GM12891 (cell line): ENCODE measurements at places on chromosomes 6 and 20.

- no peak for DNase-seq
Observed at GRCh38 chr20:47272893-47273590, 83.5 kb downstream of the ZMYND8 start.

DNA sequence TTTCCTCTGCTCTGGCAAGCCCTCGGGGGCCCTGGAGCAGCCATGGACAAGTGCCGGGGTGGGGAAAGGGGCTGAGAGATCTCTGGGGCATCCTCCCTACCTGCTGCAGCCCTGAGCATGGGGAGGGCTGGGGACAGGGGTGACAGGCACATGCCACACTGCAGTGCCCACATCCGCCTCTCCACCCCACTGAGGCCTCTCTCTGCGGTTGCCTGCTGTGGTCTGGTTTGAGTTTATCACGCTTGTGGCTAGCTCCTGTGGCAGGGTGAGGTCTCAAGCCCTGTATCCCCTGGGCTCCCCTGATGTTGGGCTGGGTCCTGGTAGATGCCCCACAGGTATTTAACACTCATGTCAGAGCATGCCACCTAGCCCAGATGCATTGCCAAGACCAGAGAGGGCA, 52.9 kb upstream of the MLN start:
- DNase-seq = no peak

DNA sequence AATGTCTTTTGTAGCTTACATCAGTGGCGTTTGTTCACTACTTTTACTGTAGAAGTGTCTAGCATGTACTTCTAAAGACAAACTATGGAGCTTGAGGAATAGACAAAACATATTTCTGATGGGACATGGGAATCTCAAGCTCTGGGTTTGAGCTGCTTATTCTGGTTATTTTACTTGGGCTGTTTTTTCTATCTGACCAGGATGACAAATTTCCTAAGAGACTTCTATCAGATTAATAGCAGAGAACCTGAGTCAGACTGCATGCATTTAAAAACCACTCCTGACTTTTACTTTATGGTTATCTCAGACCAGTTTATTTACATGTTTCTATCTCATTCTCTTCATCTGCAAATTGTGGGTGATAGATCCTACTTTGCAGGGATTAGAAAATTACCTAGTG, 1282.3 kb upstream of the GJE1 start:
- DNase-seq = no peak

- peak; percentile 34 for DNase-seq
Observed at GRCh38 chr20:54103067-54103761, 32.8 kb upstream of the BCAS1 start.

DNA sequence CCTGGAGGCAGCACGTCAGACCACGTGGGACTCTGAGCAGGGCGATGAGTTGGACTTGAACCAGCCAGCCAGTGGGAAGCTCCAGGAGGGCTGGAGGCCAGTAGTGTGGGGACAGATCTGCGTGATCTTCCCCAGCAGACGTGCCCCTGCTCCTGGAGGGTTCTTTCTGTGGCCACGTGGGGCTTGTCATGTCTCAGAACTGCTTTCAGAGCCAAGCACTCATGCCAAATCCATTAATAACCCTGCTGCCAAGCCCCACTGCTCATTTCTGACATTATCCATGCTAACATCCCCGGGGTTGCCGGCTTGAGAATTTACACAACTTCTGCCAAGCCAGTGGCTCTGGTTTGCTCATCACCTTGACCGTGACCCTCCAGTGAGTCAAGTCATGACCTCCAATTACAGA, 38.3 kb downstream of the SIRPA start:
- no peak for DNase-seq

- no peak for DNase-seq
Observed at GRCh38 chr6:168794491-168794890, 353.5 kb downstream of the SMOC2 start.

DNA sequence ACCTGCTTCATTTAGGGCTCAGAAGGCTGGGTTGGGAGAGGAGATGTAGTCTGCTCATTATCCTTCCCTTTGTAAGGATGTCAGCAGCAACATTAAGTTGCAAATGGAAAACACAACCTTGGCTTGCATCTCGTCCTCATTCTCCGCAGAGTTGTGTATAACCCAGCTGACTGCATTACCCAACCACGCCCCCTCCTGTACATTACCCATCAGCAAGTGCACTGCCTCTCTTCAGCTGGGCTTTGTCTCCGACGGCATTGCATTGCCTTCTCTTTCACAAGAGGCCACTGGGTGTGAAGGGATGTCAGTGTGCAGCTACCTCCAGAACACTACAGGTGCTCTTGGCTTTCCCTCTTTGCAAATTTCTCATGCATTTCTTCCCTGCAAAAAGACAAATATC, 128.7 kb upstream of the TSHZ2 start:
- no peak for DNase-seq

- no peak for DNase-seq
Observed at GRCh38 chr6:137081997-137082396, 37.2 kb upstream of the IL20RA start.

DNA sequence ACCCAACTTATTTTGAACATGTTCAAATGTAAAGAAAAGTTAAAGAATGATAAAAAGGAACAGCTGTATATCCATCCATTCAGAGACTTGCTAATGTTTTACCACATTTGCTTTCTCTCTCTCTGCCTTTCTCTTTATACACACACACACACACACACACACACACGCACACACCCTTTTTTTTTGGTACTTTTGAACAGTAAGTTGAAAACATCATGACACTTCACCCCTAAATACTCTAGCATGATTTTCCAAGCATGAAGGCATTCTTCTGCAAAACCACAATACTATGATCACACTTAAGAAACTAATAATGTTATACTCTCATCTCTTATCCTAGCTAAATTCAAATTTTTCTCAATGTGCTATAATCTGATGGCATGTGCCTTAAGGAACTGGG, 192.3 kb downstream of the UTRN start:
- DNase-seq = no peak

- DNase-seq = no peak
Observed at GRCh38 chr6:134196568-134197193, 121.2 kb downstream of the SGK1 start.

DNA sequence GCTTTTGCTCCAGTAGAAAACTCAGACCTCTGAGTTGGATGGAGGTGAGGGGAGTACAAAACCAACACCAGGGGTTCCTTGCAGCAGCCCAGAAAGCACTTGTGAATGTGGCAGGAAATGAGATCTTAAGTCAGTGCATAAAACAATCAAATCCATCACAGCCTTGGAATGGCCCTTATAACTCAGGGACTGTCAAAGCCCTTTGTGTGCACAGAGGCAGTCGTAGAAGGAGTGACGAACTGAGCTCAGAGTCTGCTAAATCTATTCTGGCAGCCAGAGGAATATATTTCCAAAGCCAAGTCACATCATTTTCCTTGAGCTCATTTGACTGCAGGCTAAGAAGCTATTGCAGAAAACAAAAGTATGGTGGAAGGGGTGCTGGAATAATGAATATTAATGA, 676.6 kb downstream of the DHX35 start:
- no peak for DNase-seq

DNA sequence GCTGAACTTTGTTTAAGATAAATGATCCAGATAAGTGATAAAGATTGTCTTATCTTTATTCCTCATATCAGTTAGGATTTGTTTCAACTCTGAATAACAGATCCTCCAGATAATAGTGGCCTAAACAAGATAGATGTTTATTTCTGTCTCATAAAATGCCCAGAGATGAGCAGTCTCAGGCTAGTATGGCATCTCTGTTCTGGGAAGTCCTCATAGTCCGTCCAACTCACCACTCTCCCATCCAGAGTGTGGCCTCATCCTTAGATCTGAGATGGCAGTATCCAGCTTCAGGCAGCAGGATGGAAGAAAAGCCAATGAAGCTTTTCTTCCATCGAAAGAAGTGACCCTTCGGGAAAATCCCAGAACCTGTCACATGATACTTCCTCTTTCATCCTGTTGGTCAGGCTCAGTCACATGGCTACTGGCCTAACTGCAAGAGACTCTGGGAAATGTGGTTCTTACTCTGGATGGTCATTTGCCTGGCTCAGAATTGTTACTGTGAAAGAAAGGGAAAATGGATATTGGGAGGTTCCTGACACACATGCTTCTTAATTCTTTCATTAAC, 29.4 kb upstream of the TAGAP start:
- no peak for DNase-seq

DNA sequence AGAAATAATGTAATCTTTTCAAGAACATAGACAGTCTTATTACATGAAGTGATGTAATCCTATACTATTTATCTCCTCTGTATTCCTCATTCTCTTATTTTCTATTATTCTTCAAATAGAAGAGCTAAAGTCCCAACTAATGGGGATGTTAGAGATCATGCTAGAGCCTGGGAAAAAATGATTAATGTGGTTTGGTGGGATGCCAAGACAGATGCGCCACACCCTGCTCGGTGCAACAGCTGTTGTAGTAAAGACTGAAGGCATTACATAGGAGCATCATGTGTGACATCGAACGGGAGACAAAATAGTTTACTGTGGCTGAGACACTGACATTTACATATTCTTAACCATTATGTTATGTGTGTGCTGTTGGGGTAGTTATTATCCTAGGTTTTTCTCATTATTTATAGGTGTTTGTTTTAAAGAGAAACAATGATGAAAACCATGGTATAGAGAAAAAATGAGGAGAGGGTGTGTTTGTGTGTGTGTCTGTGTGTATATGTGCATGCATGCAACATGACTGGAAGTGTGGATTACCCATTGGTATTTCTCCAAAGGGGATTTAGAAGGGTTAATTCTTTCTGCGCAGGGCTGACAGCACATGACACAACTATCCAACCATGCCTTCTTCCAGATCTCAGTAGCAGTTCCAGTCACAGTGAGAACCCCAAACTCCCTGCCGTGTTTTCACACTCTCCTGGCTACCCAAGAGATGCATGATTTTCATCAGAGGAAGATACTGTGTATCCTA, 155.3 kb downstream of the EYA4 start:
- no peak for DNase-seq

- DNase-seq = no peak
Observed at GRCh38 chr6:146444189-146444588, 99.4 kb upstream of the RAB32 start.

DNA sequence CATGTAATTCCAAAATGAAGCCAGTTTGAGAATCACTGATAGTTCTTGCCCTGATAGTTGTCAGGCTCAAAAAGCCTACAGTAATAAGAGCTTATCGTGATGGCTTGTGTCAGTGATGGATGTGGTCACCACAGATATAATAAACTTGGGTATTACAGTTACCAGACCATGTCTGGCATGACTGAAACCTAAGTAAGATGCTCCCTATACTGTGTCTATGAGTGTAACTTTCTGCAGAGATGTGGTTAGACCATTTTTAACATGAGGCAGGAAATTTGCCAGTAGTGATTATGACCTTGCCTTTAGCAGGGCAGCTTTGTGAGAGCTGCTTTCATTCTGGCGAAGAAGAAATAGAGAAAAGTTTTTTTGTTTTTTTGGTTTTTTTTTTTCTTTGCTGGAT, 90.2 kb downstream of the ANKS1A start:
- DNase-seq = no peak

- no peak for DNase-seq
Observed at GRCh38 chr6:108665495-108666196, 104.9 kb downstream of the FOXO3 start.

DNA sequence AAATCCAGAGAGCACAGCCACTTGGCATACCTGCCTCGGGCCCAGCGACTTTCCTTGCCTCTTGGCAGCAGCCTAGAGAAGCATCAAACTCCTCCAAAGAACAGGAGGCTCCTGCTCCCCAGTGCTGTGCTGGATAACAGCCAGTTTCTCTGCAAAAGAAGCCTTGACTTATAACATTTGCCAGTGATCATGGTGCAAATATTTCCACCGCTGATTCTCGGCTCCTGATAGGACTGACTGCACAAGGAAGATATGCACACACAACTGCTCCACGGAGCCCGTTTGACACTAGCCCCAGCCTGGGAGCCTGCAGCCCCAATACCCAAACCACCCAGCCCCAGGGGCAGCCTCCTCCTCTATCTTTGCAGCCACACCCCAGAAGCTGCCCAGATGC, 17.5 kb downstream of the ACSS1 start:
- DNase-seq = no peak

DNA sequence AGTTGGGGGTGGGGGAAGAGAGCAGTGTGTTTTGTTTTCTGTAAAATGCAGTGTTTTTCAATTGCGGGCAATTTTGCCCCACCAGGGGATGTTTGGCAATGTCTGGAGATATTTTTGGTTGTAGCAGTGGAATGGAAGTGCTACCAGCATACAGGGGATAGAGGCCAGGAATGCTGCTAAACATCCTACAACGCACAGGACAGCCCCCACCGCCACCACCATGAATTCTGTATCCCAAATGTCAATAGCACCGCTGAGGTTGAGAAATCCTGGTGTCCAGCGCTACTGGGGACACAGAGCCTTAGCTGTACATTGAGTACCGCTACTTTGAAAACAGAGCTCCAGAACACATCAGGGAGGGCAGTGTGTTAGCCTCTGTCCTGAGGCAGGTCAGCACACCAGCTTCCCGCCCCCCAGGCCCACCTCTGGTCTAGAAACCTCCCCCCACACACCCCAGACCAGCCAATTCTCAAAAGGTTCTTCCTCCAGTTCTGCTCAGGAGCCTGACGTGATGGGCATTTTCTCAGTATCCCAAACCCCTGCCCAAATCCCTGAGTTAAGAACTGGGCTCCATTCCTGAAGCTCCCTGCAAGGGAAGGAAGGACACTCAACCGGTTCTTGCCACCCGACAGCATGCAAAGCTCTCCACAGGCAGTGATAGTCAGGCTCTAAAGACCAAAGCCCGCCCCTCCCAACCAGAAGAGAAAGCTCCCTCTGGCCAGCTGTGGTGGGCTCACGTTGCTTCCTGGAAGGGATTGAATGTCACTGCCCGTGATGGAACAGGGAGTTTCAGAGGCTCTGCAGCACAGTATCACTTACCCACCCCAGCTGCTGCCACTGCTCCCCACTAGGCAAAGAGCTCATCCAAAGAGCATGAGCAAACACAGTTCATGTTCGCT, 321.5 kb upstream of the JARID2 start:
- DNase-seq = no peak

GRCh38 chr6:12422848-12423247, 132.7 kb downstream of the EDN1 start:
- no peak for DNase-seq

DNA sequence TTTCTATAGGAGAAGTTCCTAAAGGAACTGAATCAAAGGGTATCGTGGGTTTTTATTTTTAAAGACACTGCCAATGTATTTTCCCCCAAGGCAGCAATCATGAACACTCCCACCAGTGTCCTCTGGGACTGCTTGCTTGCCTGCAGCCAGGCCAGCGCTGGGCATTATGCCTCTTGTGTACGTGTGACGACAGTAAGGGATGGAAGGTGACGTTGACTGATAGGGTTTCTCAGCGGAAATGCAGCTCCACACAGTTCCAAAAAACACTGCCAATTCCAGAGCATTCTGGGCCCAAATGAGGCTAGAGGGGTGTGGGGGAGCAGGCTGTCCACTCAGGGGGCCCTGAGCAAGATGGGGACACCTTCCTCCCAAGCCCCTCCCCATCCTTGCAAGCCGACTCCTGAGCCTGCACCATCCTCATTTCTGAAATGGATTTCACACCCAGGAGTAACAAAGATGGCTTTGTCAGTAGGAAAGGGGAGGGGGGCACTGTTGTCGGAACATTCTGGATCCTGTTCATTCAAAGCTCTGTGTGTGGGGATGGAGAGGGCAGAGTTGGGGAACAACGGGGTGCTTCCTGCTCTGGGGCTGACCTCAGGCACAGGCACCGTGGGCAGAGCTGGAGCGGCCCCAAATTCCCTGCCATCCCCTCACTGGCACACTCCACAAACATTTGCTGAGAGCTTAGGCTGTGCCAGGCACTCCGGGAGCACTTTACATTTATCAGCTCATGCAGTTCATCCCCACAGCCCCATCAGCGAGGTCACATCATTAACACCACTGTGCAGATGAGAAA, 20.0 kb downstream of the PREX1 start:
- no peak for DNase-seq
